ENCODE measurements at places on chromosomes 2 and 18.

GRCh38 chr18:34098109-34098508, 126.6 kb downstream of the NOL4 start:
- no peak for DNase-seq

DNA sequence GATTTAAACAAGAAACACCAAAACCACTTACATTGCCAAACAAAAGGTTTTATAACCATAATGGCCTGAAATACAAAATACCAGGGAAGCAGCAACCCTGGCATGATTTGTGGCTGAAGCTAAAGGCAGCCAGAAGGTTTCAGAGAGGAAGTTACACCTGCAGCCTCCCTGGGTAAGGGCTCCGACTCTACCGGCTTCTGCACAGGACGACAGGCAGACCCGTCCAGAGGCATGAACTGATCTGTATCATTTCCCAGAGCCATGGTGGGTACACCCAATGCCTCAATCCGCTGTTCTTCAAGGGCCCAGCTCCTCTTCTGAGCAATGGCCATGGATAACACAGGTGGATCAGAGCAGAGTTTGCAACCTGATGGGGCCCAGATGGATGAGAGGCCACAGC, 71.6 kb downstream of the PXDN start:
- DNase-seq, result no peak

DNA sequence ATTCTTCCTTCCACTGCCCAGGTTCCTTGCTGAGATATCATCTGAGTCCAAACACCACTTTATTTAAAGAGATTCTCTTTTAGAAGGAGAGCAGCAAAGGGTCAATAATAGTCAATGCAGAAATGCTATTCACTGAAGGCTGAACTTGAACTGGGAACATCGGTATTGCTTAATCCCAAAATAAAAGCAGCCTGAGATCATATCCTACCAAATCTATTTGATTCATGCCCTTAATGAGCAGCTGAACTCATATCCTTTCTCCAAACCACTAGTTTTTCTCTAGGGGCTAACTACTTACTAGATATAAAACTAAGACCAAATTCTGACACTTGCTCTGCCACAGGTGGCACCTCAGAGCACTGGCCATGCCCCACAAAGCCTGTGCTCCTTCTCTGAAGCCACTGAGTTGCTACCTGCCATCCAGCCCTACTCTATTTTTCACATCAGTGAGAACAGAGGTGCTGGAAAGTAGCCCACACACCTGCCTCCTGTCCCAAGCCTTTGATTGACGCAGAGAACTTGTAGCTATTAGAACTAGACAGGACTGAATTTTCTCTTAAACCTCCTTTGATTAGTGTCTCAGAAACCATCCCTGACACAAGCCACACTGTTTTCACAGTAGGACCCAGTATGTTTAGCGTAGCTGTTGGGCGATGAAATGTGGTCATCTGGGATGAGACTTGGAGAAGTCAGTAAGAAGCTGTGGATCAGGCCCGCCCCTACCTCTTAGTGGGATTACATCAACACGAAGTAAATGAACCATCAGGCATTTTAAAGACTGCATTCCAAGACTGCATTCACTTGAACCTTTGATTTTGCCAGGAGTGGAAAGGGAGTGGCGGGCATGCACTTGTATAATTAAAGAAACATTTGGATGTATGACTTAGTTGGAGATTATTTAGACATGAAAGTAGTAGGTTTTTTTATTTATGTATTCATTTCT, 124.3 kb downstream of the RBMS1 start:
- DNase-seq, result no peak

DNA sequence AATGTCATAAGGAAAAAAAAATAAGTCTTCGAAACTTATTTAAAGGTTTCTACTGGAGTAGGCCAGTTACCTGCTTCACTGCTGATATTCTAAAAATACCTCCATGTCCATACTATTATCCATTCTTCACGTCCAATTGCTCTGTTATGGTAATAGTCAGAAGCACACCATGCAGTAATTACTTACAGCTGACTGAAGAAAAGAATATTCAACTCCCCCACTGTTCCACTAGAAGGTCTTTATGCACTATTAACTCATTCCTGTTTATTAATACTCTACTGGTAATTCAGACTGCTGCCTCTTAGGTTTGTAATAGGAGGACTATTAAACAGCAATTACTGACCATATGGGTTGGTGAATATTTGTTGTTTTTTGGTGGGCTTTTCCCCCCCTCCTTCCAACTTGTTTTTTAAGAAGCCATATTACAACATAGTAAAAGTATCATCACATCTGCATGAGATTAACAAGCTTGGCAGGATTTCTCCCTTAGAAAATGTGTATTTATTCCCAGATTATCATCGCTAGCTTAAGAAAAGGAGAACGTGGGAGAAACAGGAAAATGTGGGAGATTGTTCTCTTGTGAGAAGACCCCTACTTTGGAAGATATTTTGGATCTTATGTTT, 806.4 kb upstream of the FANCL start:
- DNase-seq, result no peak

GRCh38 chr18:55732227-55733106, 144.5 kb upstream of the TCF4 start:
- DNase-seq, result no peak

GRCh38 chr2:73594251-73594650, 48.0 kb downstream of the NAT8 start:
- no peak for DNase-seq

- no peak for DNase-seq
Measured at GRCh38 chr2:228731517-228731916, 539.6 kb downstream of the PID1 start.

DNA sequence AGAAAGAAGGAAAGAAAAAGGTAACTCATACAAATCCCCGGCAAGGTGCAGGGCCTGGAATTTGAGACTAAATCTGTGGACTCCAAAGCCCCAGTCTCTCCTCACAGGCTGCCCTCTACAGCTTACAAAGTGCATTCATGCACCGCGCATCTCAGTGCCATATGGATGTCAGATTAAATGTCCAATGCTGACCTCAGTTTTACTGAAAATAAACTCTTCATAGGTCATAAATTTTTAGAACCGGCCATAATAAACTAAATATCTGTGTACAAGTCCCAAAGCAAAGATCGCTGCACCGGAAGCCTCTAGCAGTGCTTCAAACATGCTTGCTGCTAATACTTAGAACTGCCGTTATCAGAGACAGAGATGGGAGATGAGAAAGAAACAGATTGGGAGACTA, 17.7 kb downstream of the ST6GAL2 start:
- no peak for DNase-seq

DNA sequence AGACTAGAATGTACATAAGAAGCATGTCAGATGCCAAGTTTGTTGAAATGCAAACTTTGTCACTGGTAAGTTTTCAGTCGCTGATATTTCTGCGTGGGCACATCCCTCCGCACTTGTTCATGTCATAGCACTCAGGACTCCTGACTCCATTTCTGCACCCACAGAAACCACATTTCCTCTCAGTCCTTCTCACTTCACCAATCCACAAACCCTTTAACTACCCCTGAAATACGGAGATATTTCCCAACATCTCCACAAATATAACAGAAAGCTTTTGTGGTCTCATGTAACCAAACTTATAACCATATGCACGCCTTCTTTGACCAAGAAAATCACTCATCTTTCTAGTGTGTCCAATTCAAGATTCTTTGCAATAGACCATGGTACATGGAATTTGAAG, 276.9 kb upstream of the ERBB4 start:
- DNase-seq, result no peak

DNA sequence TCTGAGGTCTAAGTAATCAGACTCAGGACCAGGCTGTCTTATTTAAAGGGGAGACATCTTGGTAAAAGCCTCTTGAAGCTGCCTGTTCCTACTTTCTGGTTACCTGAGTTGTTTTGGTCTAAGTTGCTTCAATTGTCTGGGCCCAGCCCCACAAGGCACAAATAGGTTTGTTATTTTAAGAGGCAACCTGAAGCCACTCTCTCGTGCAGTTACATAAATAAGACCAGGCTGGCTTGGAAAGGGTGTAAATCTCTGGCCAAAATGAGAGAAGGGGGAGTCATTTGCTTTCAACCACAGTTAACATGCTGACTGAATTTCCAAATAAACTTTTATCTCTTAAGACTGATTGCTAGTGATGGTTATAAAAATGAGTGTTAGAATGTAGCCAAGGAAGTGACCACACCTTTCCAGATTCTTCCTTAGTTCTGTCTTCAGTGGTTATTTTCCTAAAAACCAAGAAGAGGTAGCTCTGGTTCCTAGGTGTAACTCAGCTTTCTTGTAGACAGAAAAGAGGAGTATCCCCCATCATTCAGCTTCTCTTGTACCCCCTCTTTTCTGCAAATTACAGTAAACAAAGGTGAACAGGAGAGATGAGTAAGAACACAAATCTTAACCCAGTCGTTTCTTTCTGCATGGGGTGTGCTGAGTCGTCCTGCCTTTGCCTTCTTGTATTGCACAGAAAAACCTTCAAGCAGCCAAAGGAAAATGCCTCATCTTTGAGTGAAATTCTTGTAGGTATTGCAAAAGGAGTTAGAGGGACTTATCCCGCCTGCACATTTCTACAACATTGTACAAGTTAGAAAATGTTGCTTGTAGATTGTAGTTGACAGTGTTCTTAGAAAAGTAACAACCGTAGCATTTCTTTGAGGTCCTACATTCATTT, 161.5 kb upstream of the NT5C1B start:
- DNase-seq, result no peak

DNA sequence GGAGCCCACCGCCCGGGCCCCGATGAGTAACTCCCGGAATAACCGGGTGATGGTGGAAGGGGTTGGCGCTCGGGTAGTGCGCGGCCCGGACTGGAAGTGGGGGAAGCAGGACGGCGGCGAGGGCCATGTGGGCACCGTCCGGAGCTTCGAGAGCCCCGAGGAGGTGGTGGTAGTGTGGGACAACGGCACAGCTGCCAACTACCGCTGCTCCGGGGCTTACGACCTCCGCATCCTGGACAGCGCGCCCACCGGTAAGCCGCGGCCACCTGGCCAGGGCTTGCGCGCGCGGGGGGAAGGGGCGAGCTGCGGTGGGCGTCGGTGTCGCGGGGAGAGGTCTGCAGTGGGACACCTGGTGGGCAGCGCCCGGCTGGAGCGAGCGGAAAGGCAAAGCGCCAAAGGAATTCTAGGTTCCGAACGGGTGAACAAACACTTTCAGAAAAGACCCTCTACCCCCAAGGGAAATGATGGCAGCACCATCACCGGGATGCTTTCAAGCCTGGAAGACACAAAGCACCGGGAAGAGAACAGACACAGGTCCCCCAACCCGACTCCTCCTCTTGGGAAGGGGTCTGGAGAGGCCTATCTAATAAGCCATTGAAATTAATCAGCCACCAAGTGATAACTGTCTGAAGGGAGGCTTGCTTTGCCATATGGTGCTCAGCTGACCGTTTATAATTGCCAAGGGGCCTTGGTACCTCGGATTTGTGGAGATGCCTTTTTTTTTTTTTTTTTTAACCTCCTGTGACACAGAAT, 1.1 kb downstream of the MIB1 start:
- no peak for DNase-seq

- no peak for DNase-seq
Measured at GRCh38 chr2:231361701-231362554, 33.6 kb upstream of the B3GNT7 start.

- peak; percentile 83 for DNase-seq
Measured at GRCh38 chr2:239751679-239752355, 273.3 kb downstream of the NDUFA10 start.

DNA sequence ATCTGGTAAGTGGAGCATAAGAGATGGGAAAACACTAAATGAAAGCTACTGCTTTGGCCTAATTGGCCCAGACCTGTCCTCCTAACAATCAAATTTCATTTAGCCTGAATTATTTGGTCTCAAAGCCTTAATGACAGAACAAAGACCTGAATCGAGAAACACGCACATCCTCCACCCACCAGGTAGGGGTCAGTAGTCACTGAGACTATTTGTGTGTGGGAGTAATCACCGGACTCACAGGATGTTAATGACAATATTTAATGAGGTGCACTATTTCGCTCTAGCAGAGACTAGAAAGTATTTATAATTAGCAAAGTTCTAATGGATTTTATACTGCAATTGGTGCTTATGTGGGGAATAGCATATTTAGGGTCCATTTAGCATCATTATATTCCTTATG, 68.1 kb downstream of the RBM43 start:
- DNase-seq, result no peak

DNA sequence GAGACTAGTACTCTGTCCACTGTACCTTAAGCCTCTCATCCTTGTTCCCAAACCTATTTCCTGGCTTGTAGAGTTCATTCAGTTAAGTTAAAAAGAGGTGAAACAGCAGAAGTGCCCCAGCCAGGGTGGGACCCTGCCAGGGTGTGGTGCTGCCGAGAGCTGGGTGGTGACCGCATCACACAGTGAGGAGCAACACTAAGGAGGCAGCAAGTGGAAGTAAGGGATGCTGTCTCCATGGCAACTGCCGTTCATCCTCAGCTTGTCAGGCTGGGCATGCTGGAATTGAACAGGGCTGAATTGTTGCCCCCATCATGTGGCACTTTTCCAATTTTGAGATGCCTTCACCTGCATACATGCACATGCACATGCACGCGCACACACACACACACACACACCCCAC, 77.0 kb downstream of the VSNL1 start:
- no peak for DNase-seq

DNA sequence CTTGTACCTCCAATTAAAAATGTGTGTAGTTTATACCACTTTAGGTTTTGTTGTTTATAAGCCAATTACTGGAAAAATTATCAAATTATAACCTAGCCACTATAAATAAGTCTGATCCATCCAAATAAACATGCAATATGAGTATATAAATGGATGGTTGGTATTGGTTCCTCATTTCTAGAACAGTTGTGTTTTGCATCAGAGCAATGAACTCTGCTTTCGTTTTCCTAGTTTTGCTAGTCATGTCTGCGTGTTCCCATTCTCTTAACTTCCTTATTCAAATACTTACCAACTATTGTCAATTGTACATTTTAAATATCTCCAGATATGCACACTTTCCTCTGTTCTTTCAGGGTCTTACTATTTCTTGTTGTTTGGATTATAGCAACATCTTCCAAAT, 641.7 kb downstream of the NR4A2 start:
- DNase-seq, result no peak

GRCh38 chr2:14760169-14760568, 127.7 kb downstream of the LRATD1 start:
- DNase-seq, result no peak

- DNase-seq, result no peak
Measured at GRCh38 chr2:41853427-41854191, 194.2 kb upstream of the PKDCC start.

- DNase-seq, result no peak
Measured at GRCh38 chr2:145800151-145801091, 1280.5 kb upstream of the ZEB2 start.

GRCh38 chr2:144004742-144005141, 515.2 kb downstream of the ZEB2 start:
- DNase-seq, result no peak

Measured in spleen (tissue), 13 donors.